ENCODE measurements at places on chromosomes 4 and X.

DNA sequence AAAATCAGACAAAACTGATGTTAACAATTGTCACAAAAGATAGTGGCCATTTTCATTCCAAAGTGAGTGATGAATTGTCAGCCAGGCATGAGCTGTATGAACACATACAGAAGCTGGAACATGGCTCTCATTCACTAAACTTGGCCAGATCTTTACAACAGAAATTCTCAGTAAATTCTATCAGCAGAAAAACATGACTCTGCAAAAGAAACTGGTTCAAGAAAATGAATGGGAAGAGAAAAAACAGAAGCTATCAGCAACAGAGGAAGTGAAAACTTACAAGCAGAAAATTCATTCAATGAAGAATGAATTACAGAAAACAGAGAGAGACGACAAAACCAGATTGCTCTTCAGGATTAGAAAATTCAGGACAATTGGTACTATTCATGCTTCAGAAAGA is 249.6 kb downstream of the COL25A1 start:
- no peak for DNase-seq

GRCh38 chr4:176436293-176436973 is 116.7 kb downstream of the SPCS3 start:
- DNase-seq = no peak

DNA sequence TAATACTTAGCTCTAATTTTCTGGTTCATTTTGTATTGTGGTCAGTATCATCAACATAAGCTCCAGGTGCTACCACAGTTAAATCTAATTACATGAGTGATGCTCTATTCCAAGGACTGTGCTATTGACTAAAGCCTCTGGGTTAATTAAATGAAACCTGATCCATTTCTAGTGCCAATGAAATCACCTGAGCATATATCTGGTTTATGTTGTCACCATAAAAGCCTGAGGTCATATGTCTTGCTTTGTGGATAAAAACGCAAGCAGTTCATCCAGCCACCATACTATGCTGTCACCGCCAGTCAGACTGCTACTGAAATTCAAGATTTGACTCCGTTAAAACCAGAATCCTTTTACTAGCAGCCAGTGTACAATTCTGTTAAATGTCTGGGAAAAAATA is 64.2 kb upstream of the ZNF518B start:
- DNase-seq = no peak

DNA sequence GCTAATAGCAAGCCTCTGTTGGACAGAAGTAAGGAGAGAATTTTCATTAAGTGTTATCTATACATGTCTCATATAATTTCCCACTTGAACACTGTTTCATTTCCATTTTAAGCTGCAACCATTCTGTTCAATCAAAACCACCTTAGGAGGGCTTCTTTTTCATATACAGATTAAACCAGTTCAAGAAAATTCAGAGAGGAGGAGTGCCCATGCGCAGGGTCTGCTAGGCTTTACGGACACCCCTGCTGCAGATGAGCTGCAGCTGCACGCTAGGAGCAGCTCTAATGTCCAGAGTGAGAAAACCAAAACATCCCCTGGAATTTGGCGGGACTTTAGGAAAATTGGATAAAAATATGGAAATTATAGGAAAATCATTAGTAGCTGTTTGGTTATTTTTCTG is 541.0 kb downstream of the SPRY1 start:
- no peak for DNase-seq

DNA sequence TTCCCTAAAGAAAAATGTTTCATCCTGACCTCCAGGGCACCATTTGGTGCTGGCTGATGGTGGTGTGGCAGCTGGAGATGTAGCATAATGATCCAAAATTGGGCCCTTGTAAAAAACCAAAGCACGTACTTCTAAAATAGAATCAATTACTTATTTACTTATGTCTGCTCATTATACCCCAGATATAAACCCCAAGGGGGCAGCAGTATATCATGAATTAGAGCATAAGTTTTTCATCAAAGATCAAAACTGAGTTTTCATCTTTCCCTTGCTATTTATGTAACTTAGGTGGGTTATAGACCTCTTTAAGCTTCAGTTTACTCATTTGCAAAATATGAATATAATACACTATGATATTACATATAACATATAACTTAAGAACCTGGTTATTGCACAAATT is 241.1 kb downstream of the TACR3 start:
- no peak for DNase-seq

GRCh38 chr4:166034965-166035364 is 161.9 kb downstream of the TLL1 start:
- no peak for DNase-seq

- DNase-seq = no peak
Observed at GRCh38 chrX:96721354-96721753, 36.7 kb downstream of the DIAPH2 start.

GRCh38 chr4:4730249-4730648 is 129.2 kb upstream of the MSX1 start:
- no peak for DNase-seq

DNA sequence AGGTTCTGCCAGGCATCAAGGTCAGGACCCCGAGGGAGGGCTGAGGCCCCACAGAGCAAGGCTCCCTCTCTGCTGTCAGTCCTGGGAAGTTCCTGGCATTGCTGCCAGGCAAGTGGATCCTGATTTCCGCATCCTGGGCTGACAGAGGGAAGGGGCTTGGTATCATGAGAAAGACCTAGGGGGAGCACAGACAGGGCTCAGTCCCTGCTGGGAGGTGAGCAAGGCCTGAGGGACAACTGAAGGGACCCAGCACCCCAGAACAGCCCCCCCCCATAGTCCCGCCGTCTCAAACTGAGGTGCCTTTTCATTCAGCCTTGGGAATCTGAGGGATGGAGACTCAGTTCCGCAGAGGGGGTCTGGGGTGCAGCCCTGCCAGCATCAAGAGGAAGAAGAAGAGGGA is 971 bp downstream of the MAGEA11 start:
- DNase-seq = no peak

GRCh38 chrX:100636321-100636991 is at the start of gene TSPAN6:
Gene TSPAN6, minus strand, starts transcription at chrX:100636806. Its CDS starts 112 bp downstream, at chrX:100636694.
- DNase-seq = no peak

- no peak for DNase-seq
Observed at GRCh38 chr4:101089168-101089567, 258.2 kb downstream of the PPP3CA start.

- no peak for DNase-seq
Observed at GRCh38 chr4:1416051-1416947, 10.1 kb upstream of the NKX1-1 start.

DNA sequence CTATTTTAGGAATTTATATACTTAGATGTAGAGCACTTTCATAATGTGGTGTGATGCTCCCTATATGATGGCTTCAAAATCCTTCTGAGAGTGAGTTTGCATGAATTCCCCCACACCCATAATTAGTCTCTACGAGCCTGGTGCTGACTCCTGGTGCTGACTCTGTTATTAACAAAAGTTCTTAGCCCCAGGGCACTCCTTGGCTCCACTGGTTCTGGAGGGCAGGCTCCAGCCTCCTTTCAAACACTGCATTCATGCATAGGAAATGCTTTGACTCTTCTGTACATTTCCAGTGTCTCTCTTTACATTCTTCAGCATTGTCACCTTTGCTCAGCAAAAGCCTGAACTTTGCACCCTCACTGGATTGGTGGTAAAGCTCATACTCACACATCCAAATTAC is 64.0 kb downstream of the LNX1 start:
- no peak for DNase-seq

- no peak for DNase-seq
Observed at GRCh38 chrX:129510331-129510730, 13.0 kb downstream of the SMARCA1 start.

GRCh38 chr4:182827954-182828353 is 89.2 kb downstream of the DCTD start:
- no peak for DNase-seq

DNA sequence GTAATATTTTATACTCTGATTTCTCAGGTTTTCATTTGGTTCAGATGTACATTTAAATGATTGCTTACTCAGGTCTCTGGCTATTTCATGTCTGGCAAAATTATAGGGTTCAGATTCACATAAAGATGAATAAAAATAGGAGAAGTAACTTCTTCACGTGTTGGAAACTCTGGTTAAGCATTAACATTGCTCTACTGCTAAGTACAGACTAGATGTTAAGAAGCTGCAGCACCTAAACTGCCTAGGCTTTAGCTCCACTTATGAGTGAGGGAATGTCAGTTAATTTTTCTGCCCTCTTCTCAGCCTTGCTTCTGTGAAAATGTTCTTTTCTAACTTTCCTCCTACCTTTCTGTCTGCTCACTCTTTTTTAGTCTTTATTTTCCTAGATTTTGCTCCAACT is 361.2 kb downstream of the ARAP2 start:
- DNase-seq = no peak

DNA sequence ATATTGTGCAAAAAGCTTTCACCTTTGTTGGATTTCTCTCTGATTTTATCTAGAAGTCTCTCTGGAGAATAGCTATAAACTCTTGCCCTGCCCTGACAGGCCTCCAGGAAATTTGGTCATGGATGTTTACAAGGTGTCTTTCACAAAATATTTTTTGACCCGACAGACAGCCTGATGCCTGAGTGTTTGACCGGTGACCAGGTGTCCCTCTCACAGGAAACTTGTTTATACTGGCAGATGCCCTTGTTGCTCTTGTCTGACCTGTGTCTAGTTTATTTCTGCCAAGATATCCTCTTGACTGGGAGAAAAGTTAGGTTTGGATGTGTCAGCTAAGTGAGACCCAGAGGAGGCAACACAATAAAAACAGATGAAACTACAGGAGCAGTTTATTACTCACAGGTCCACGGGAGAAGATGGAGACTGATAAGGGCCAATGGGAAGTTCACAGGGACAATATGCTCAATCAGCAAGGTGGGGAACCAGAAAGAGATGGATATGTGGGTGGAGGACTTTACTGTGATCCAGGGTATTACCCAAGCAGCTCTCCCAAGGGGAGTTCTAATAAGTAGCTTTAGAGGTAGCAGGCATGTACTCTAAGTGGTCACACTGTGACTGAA is 243.3 kb downstream of the ARAP2 start:
- DNase-seq = no peak

DNA sequence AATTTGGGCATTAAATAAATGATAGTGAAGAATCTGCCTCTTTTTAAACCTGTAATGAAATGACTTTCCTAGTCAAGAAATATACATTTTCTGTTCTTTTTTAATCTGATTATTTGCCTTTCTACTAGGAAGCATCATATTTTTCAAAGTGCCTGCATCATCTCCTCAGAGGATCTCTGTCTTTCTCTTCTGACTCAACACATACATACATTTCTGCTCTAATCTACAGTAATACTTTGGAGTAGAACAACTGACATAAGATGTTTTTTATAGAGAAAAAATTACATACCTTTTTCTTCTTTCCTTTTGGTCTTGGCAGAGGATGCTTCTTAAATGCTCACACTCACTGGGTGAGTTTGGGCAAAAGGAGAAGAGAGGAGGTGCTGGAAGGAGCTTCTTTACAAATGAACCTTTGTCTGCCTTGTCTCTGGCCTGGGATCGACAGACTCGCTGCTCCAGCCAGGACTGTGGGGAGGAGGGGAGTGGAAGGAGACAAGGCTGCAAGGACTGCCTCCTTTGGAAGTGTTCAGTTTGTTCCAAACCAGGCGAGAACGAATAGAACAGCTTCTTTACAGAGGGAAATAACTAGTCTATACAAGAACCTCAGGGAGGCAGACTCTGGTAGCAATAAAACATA is at the start of gene SCRG1:
TSS of gene SCRG1 (minus strand) at position 338 of the 637 bp plus-strand sequence. CDS start 7,702 bp downstream, outside the sequence.
- peak; percentile 21 for DNase-seq

DNA sequence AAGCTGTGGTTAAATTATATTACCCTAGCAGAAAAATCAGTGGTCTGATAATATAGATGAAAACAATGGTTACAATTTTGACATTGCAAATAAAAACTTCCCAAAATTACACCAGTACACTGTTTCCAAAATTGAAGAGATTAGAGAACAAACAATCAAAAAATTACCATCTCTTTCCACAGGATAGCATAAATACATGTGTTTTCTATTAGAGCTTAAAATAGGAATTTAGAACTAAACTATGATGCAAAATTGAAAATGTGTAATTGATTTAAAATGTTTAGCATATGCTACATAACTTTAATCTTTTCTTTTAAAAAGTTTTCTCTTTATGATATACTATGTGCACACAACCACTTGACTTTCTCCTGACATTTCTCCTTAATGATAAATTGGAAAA is 6.7 kb downstream of the EDNRA start:
- DNase-seq = no peak

- no peak for DNase-seq
Observed at GRCh38 chr4:158704274-158704673, 18.9 kb downstream of the PPID start.

GRCh38 chr4:100469555-100469954 is 48.3 kb downstream of the EMCN start:
- no peak for DNase-seq

DNA sequence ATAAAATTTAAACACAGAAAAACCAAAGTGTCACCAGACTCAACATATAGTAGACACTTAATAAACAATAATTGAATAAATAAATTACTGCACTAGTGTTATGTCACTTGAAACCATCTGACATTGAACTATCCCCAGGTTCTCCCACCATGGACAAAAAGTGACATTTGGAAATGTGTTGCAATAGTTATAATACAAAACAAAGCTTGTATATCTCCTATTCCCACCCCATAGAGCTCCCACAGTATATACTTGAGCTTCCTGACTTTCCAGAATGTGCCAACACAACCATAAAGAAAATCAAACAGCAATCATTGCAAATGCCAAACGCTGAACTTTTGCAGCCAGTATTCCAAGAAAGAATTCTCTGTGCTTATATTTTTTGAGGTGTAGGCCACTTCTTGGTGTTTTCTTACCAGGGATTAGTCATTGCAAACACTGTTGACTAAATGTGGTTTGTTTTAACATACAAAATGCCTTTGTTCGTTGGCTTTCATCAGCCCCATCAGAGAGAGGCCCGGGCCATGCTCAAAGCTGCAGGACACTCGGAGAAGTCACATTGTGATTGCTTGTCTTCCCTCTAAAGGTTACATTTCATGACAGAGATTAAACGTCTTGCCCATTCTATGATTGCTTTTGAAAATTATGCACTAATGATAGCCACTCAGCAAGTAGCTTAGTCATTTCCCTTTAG is 33.8 kb downstream of the PPARGC1A start:
- DNase-seq = no peak

- no peak for DNase-seq
Observed at GRCh38 chrX:26918631-26919030, 544.5 kb downstream of the PPP4R3C start.

DNA sequence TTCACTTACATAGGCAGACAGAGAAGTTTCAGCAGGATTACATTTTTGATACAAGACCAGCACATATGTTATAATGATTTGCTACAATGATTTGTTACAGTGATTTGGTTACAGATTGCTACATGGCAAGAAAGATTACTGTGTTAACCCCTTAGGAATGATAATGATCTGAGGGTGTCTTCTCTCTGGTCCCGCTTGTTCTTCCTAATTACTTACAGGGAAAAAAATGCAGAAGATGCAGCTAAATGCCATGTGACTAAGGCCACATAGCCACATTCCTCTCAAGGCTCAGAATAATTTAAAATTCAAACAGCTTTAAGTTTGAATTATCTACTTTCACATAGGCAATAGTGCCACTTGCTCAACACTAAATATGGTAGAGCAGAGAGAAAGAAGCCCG is 9.7 kb upstream of the LAP3 start:
- DNase-seq = no peak
